ENCODE measurements at places on chromosomes 11 and 22.

- DNase-seq: no peak
Observed at GRCh38 chr22:47808886-47809620, 1046.6 kb downstream of the TBC1D22A start.

DNA sequence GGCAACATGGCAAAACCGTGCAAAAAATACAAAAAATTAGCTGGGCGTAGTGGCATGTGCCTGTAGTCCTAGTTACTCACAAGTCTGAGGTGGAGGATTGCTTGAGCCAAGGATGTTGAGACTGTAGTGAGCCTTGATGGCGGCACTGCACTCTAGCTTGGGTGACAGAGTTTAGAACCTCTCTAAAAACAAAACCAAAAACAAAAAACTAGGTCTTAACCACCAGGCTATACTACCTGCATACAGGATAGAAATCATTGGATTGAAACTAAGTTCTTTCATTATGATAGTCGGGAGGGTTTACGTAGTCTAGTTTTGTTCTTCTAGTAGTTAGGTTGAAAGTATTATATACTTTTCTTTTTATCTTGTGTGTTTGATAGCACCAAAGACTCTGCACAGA lies 5.8 kb downstream of the RNF214 start:
- DNase-seq: no peak

- DNase-seq: peak; percentile 48
Observed at GRCh38 chr11:130431331-130431773, 2.9 kb upstream of the ADAMTS8 start.

GRCh38 chr11:102615077-102615893 lies 9.8 kb downstream of the MMP20 start:
- no peak for DNase-seq

GRCh38 chr11:82680252-82680651 lies 53.4 kb downstream of the FAM181B start:
- DNase-seq: no peak

- no peak for DNase-seq
Observed at GRCh38 chr11:35041070-35041554, 97.9 kb upstream of the CD44 start.

DNA sequence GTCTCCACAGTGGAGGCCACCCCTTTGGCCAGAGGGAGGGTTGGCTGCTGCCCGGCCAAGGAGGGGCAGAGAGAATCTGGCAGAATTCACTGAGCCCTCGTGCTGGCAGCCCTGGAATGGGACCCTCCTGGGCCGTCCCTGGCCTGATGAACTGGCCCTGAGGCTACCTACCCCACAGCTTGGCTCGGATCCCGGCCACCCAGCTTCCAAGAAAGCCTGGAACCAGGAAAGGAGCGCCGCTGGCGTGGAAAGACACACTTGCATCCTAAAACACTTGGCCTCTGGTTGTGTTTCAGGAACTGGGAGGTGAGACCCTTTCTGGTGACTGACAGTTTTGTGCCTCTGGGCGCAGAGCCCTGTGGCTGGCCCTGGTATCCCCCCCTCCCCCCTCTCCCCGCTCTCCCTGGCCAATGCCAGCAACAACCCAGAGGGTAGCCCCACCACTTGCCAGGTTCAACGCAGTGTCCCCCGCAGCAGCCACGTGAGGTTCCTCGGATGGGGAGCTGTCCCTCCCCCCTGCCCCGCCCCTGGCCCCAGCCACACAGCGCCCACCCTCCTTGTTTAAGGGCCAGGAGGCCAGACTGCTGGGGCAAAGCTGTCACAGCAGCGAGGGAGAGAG lies 693 bp downstream of the NFAM1 start:
- peak; percentile 78 for DNase-seq

- DNase-seq: peak; percentile 40
Observed at GRCh38 chr11:62546244-62546928, at the start of gene AHNAK. Gene AHNAK, minus strand, starts transcription at chr11:62546806. Its CDS starts 10,708 bp downstream, at chr11:62536098.

- DNase-seq: no peak
Observed at GRCh38 chr11:75536786-75537641, 11.3 kb upstream of the GDPD5 start.

GRCh38 chr11:58573451-58574104 lies 2.1 kb downstream of the LPXN start:
- DNase-seq: peak; percentile 10

- no peak for DNase-seq
Observed at GRCh38 chr22:32951076-32951806, 106.9 kb downstream of the SYN3 start.

All from hypothalamus (tissue), 51 donors.